ENCODE measurements at places on chromosomes 4 and X. TPM values are rescaled to one million over a fixed set of nuclear protein-coding genes. Genes with fewer than 3 reads are reported as not detected.

Gene AP1S2
- 32.5 TPM for polyA plus RNA-seq

Gene BTC
- polyA plus RNA-seq: not detected

Gene CT45A10
- polyA plus RNA-seq: not detected

Gene MAGEC1
- not detected for polyA plus RNA-seq

Gene GSX2
- polyA plus RNA-seq: not detected

Gene MAMLD1
- 3.9 TPM for polyA plus RNA-seq

Gene FAM9C
- not detected for polyA plus RNA-seq

Measured in BJ (cell line).